Smooth muscle cell of the brain vasculature (primary cell): ENCODE measurements at places on chromosomes 5 and 9.

GRCh38 chr5:55230086-55230629, 3.0 kb upstream of the MCIDAS start:
- no peak for DNase-seq

DNA sequence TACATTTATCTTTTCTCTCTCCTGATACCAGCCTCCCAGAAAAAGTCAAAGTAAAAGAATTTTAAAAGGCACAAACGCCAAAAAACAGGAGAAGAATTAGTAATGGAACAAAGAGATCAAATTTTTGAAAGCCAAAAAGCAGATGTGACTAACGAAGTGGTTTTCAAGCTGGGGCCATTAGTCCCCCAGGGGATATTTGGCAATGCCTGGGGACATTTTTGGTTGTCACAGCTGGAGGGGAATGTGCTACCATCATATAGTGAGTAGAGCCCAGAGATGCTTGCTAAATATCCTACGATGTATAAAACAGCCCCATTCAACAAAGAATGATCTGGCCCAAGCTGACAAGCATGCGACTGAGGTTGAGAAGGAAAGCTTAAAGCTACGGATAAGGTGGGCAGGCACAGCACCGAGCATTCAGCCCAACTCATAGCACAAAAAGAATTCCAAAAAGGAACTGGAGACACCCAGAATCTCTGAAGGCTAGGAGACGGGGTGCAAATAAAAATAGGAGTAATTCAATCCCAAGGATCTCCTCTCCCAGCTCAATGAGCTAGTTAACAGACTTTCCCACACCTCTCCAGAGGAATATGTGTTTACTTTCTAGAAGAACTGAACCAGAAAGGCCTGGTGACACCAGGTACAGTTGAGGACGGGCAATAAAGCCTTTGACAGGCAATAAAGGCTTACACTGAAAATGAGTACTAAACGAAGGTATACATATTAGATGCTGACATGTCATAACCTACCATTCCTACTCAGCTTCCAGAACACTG, 269.0 kb downstream of the DENND1A start:
- no peak for DNase-seq

DNA sequence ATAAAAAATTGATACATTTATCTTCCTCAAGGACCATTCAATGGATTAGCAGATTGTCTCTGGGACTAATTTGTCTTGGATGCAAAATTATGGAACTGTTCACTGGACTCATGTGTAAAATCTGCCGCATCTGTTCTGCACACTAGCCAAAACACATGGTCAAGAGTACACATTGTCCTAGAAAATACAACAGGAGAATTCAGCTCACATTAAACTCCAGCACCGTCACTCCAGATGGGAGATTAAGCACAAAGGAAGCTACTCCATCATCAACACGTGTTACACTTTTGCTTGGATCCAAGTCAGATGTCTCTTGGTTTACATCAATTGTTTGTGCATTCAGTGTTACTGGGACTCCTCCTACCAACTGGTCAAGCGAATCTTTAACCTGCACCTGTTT, 28.8 kb downstream of the C5 start:
- no peak for DNase-seq

DNA sequence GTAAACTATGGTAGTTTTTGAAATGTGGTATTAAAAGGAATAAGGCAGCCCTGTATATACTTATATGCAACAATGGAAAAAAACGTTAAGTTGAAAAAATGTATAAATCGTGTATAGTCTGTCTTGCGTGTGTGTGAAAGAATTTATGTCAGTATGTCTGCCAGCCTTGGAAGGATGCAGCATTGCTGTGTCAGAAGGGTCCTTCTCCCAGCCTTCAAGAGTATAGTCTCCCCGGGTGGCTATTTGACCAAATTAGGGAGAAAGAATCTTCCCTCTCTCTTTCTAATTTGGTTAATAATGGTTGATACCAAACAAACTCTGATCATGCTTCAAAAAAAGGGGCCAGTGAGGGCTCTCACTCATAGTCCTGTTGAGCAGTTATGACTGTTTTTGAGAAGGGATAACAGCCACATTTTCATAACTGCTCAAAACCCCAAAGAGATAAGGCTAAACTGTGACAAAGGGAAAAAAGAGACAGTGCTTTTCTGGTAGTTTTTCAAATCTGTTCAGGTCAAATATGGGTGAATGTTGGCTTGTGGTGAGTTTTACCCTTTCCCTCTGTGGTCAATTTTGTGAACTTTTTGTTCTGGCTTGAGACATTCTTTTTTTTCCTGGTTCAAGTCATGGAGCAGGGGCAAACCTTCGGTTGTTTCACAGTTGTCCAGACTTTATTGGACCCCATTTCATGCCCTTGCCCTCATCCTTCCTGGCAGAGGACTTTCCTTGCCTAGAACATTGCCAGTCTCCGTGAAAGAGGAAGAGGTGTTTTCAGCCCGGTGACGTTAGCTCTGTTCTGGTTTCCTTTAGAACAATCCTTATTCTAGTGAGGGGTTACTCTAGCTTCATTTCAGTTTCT, 21.0 kb downstream of the SNX30 start:
- no peak for DNase-seq

DNA sequence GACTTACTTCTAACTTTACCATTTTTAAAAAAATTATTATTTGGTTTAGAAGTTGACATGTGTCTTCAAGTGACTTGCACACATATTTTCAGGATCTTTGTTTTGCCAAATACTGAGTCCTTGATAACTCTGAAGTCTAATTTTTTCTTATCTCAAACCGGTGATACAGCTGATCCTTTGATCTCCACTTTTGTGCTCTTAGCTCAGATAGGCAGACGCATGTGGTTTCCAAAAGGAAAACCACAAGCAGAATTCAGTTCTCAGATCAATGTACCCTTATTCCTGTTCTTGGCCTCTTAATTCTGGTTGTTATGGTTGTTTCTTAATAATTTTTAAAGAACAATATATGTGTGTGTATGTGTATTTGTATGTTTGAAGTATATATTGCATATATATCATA, 238.3 kb upstream of the EDIL3 start:
- DNase-seq, result no peak

DNA sequence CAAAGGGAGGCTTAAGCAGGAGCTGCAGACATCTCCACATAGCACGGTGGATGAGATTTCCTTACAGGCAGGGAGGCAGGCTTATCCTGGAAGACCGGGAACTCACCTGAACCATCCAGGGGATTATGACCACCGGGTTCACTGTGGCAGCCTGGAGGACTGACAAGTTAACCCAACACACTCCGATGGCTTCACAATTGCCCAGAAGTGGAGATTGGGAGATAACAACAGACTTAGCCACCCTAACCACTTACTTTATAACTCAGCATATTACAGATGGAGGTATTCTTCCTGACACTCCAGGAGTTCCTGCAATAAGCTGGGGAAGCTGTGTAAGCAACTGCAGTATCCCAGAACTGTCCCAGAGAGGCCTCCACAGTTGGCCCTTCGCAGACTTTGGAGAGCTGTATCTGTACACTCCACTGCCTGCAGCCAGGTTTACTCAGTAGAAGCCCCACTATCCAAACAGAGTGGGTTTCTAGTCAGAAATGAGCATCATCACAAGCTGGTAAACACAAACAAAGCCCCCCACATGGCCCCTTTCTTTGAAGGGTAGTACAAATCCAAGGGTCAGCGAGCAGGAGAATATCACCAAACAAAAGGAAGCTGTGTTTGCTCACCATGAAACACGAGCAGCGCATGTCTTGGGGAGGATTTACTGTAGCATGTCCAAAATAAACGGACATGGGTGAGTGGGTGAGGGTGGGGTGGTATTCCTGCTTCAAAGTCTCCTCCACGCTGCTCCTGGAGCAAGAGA, 462.2 kb downstream of the RASEF start:
- peak; percentile 52 for DNase-seq

DNA sequence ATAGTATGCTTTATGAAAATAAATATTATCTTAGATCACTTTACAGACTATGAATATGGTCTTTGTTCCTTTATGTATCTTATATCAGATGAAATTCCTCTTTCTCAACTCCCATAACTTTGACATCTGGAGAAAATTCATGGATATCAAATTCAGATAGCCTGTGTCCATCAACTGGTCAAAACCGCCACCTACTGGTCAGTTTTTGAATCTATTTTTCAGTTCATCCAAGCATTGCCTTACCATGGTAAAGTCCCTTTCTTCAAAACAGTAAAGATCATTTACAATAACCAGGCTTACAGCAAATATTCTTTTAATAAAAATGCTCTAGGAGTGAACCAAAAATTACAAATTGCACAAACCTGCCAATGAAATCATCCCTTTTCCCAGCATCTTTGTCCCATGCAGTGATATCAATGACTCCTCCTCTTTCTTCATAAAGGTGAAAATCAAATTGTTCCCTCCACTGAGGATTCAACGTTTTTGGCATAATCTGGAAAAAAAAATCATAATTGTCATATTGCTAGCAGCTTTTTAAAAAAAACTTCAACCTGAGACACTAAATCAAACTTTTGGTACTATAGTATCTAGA, 290.5 kb downstream of the SLF1 start:
- DNase-seq, result no peak

DNA sequence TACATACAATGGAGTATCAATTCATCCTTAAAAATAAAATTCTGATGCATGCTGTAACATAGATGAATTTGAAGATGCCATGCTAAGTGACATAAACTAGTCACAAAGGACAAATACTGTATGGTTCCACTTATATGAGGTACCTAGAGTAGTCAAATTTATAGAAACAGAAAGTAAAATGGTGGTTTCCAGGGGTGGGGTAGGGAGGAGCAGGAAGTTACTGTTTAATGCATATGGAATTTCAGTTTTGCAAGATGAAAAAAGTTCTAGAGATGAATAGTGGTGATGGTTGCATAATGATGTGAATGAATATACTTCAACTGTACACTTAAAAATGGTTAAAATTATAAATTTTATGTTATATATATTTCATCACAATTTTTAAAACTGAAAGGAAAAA, 57.3 kb upstream of the FNIP1 start:
- no peak for DNase-seq
